Stimulated activated CD4-positive, alpha-beta T cell treated with anti-CD3 and anti-CD28 coated beads, Interleukin-2, amount 100 ng/mL, for 24 hours (primary cell): ENCODE measurements at places on chromosomes 1 and 21.
A peak's percentile ranks its signal among the peaks of the same experiment; 100 is the strongest.

GRCh38 chr1:23224739-23225648, 7.7 kb upstream of the HTR1D start:
- no peak for DNase-seq

GRCh38 chr1:151540021-151540981, at the start of gene TUFT1:
TSS of gene TUFT1 (plus strand) at chr1:151540309. CDS start at chr1:151540367, 58 bp downstream.
- DNase-seq = peak; percentile 96

DNA sequence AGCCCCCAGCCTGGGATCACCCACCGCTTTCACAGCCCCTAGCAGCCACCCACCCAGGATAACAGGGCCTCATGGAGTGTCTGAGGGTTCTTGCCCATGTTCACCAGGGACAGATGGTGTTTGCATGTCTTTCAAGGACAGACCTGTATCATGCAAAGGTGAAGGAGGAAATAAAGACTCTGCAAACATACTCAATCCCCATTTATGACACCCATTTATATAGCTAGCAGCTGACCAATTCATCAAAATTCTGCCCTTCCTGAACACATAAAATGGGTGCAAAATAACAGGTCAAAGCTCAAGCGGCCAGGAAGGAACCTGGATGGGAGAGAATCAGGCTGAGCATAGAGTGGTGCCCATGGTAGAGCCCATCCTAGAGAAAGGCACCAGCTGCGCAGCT, 32.8 kb upstream of the LYPD8 start:
- DNase-seq = no peak

DNA sequence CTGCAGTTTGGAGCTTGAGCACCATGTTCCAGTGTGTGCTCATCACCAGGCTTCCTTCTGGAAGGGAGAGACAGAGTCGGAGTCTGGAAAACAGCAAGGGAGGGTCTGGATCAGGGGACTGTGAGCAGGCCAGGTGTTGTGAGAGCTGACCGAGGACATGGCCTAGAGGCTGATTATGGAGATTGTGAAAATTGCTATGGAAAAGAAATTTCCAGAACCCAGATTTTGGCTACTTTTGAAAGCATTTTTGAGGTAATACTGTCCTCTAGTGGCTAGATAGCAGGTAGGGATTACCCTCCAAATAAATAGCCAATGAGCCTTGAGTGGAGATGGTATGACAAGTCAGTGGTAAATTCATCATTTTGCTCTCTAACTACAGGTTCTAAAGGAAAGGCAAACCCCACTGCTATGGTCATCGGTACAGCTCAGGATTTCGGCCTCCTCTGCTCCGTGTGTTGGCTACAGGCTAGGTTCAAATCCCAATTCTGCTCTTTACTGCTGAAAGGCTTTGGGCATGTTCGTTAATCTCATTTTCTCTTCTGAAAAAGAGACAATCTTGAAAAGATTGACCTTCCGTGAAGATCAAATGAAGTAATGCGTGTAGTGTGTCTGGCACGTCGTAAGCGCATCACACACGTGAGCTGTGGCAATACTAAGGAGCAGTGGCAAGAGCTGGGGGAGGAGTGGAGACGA, 1.0 kb upstream of the HAO2 start:
- no peak for DNase-seq

GRCh38 chr1:116313776-116314175, 59.3 kb upstream of the ATP1A1 start:
- DNase-seq = no peak

GRCh38 chr21:28207436-28208173, 785.1 kb downstream of the LTN1 start:
- no peak for DNase-seq

DNA sequence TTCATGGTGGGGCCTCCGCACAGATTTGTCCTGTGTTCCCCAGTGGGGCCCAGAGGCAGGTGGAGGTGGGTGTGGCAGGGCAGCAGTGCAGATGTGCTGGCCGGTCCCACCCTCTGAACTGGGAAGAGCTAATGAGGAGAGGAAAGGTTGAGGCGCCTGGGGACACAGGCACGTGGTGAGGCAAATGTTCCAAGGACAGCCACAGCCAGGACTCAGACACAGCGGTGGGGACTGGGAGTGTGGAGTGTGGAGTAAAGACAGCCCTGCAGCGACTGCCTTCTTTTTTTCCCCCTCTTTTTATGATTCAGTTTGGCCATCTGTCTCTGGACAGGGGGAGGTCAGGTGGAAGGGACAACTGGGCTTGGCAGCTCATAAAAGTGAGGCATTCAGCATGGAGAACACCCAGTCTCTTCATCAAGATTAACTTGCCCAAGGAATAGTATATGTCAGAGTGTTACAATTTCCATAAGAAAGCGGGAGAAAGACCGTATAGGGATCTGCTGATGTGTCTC, 104.2 kb upstream of the GCLM start:
- no peak for DNase-seq
